Anterior cingulate cortex (tissue), 58 donors: ENCODE measurements at places on chromosomes 1 and 21.
A peak's percentile ranks its signal among the peaks of the same experiment; 100 is the strongest.

- no peak for DNase-seq
Observed at GRCh38 chr1:193766329-193766728, 579.9 kb upstream of the B3GALT2 start.

DNA sequence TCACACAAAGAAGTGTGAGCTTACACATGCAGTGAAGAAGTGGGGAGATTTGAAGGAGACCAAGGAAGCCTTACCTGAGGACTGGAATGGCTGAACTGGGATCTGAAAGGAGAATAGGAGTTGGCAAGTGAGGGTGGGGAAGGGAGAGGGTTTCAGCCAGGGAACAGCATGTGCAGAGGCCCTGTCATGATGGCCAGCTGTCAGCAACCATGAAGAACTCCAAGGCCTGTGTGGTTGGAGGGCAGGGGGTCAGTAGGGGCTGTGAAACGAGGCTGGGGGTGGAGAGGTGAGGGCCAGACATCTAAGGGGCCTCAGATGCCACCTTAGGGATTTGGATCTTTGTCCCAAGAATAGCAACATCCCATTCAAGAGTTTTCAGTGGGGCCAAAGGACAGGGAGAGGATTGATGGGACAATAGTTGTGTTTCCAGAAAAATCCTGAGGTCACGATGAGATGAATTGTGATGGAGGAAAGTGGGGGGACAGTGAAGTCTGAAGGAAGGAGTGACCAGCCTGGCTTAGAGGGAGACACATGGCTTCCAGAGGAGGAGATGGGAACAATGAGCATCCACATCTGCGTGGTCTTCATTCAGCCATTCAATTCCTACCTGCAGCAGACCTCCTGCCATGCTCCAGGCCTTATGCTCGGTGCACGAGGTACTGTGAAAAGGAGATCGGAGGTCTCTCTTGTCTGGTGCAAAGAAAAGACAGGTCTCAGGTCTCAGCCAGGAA is 187.6 kb downstream of the MATN1 start:
- DNase-seq, result no peak

- no peak for DNase-seq
Observed at GRCh38 chr1:240687820-240688219, 75.9 kb upstream of the GREM2 start.

DNA sequence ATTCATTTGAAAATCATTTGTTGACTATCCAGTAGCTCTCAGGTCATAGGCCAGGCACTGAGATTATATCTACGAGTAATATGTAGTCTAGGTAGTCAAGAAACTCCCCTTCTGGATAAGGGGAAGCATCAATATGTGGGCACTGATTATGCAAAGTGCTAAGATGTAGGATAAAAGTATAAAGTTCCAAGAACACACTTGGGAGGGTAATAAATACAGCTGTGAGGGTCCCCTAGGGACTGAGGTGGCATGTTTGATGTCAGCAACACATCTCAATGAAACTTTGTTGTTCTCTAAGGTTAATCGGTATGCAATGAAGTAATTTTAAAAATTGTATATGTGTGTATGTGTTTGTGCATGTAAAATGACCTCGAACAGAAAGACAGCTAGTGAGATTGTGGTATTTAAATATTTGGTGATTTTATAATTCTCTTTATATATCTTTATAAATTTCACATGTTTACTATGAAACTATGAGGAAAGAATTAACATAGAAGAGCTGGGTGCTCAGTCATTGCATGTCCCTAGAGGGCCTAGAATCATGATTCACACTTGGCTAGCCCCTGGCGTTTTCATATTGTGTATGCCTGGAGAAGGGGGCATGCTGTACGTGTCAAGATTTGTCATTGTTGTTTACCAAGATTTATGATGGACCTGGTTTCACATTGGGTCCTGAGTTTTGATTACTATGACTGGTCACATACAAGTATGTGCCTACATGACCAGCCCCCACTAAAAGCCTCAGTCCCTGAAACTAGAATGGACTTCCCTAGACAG is 140.1 kb upstream of the DUSP10 start:
- DNase-seq, result no peak

DNA sequence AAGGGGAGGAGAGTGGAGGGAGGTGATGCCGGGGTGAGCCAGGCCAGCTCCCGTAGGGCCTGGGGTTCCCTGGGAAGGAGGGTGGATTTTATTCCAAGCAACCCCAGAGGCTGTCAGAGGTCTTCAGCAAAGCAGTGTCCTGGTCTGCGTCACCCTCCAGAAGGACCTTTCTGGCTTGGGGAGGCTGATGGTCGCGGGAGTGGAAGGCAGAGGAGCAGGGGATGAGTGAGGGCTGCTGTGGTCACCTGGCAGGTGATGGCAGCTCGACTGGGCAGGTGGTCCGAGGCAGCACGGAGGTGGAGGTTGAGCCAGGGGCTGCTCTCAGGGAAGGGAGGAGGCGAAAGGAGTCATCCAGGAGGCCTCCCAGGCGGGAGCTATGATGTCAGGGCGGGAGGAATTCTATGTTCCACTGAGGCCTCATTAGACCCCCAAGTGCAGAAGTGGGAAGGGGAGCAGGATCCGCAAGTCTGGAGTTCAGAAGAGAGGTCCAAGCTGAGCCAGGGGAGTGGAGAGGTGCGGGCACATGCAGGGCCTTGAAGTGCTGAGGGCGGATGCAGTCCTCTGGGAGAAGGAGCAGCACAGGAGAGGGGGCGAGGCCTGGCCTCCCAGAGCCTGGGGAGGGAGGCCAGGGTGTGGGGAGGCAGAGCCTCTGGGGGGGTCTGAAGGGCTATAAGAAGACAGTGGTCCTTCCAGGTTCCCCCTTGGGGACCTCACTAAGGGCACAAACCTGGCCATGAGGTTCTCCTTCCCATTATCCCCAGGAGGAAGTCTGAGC is 33.3 kb downstream of the BMP8A start:
- no peak for DNase-seq

- DNase-seq, result no peak
Observed at GRCh38 chr21:31397515-31397926, 53.5 kb upstream of the TIAM1 start.

GRCh38 chr1:156540955-156541354 is 31.4 kb downstream of the IQGAP3 start:
- DNase-seq, result no peak

GRCh38 chr1:231606712-231607111 is 19.9 kb upstream of the DISC1 start:
- DNase-seq, result no peak

- DNase-seq, result no peak
Observed at GRCh38 chr1:9100471-9101043, 28.3 kb downstream of the GPR157 start.

DNA sequence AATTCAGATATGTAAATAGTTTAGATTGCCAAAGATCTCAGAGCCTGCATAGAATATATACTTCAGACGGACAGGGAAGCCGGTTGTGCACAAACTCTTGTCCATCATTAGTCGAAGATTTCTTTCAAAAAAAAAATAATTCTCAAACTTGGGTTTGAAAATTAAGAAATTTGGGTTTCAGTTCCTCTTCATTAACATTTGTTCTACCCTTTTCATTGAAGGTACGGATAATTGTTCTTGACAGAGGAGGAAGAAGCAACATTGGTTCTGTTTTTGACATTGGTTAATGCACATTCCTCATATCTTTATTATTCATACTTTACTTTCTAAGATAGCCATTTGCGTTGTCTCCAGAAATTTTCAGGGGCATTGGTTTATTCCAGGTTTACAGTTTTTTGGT is 38.0 kb upstream of the PRMT6 start:
- no peak for DNase-seq

GRCh38 chr1:28877132-28877781 is 37.1 kb upstream of the EPB41 start:
- peak; percentile 73 for DNase-seq

DNA sequence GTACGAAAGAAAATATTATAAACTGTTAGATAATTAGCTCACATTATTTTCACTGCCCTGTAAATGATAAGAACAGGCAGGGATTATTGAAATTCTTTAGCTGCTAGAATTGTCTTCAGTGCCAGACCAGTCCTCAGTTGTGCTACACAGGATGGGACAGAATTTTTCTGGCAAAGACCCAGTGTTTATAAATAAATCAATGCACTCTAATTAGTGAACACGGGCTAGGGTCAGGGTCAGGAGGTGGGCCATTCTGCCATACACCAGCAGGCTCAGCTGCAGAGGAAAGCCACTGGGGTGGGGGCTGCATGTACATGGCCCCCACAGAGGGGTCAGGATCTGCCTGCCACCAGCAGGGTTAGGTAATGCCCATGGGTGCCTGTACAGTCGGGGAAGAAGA is 6.4 kb downstream of the BCAR3 start:
- DNase-seq, result no peak

DNA sequence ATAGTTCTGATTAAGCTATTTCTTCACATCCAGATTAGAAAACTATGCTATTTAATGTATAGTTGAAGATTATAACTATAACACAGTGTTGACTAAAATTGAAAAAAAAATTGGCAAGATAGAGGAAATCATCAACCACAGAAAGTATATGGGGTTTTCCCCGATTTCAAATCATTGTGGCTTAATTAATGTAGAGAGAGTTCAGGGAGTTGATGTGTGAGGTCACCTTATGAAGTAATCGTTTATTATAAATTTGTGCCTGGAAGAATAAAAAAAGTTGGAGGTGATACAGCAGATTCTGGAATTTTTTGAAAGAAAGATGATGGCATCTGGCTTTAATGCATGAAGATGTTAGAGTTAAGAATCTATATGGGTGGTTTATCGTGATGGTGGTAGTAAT is 84.3 kb downstream of the PTGS2 start:
- no peak for DNase-seq

- no peak for DNase-seq
Observed at GRCh38 chr1:208934933-208935332, 648.6 kb upstream of the CAMK1G start.

DNA sequence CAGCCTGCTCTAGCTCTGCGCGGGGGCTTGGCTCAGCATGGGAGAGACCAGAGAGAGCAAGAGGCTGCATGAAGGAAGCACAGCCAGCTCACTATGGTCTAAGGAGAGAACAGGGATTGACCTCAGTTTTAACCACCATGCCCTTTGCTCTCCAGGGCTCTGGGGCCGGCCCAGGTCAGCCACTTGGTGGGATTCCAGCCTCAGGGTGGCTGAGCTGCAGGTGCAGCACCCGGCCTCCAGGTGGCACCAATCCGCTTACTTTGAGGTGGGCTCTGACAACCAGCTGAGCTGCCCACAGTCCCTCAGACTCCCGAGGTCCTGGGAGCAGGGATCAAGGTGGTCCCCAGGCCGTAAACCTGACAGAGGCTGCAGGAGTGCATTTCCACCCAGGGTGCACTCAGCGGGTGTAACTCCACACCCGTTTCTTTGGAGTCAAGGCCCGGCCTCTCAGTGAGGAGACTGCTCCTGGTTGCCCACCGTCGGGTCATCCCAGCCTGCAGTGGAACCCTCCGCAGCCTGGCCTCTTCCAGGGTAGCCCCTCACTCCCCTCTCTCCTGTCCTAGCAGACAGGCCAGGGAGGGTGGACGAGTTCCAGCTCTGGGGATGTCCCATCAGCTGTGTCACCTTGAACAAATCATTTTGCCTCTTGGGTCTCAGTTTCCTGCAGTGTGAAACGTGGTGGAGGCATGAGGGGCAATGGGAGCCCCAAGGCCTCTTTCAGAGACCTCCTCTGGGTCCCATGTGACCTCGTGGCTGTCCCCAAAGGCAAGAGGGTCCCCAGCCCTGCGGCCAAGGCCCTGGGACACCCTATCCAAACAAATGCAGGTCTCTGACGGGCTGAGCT is 607 bp upstream of the LGR6 start:
- peak; percentile 12 for DNase-seq

DNA sequence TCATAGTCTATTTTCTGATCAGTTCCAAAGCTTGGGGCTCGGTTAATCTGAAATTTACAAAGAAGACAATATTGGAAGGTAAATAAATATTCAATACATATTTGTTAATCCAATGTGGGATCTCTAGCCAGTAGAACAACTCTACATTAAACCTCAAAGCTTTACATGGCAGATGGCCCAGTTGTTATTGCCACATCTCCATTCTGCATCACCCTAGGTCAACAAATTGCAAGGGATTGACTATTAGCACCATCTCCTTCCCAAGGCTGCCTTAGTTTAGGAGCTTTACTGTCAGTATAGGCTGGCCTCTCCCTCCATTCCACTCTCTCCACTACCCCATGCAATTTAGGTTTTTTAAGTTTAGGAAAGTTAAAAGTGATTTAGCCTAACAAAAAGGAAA is 69.7 kb downstream of the TTLL7 start:
- DNase-seq, result no peak

GRCh38 chr1:179385510-179385909 is 19.7 kb downstream of the AXDND1 start:
- no peak for DNase-seq

DNA sequence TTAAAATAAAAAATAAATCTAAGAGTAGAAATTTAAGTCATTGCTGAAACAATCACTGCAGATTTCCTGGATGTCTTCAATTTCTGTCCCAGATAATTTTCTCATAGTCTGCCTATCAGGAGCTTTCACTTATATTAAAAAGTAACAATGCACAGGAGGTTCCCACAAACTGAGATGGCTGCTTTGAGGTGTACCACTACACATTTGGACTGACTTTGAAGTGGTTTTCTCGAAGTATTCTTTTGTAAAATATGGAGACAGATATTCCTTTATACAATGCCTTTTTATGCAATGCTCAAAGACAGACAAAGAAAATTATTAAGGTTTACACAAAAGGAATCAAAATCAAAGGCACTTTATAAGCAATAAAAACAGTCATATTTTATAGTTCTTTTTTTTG is 24.5 kb downstream of the TOR1AIP2 start:
- no peak for DNase-seq

- no peak for DNase-seq
Observed at GRCh38 chr1:220575718-220576497, 48.0 kb downstream of the MARK1 start.

DNA sequence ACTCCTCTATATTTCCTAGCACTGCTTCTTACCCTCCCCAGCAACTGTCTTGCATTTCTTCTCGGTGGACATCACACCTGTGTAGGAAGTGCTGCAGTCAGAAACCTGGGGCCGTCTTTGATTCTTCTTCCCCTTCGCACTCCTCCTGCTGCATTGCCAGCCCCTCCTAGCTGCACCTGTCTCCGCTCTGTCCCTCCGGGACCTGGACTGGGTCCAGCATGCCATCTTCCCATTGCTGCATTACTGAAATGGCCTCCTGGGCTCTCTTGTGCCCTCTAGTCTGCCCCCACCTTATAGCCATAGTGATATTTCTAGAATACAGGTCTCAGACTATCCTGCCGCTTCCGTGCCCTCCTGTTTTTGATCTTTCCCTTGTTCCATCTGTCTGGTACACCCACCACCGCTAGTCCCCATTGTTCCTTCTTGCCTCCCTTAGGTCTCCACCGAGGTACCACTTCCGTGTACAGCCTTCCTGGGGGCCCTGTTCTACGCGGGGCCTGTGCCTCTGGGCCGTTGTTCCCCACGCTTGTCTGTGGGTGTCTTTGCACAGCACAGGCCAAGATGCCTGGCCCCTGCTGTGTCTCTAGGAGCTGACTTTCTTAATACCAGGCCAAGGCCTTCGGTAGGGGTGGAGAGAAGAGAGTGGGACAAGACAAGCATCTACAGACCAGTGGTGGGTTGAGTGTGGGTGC is 107.6 kb downstream of the GALNT2 start:
- DNase-seq, result no peak
